ENCODE measurements at places on chromosomes 3 and 15.

- no peak for DNase-seq
Observed at GRCh38 chr15:45849136-45849535, 214.3 kb downstream of the SQOR start.

GRCh38 chr3:45173776-45174175 lies 27.6 kb upstream of the CDCP1 start:
- no peak for DNase-seq

DNA sequence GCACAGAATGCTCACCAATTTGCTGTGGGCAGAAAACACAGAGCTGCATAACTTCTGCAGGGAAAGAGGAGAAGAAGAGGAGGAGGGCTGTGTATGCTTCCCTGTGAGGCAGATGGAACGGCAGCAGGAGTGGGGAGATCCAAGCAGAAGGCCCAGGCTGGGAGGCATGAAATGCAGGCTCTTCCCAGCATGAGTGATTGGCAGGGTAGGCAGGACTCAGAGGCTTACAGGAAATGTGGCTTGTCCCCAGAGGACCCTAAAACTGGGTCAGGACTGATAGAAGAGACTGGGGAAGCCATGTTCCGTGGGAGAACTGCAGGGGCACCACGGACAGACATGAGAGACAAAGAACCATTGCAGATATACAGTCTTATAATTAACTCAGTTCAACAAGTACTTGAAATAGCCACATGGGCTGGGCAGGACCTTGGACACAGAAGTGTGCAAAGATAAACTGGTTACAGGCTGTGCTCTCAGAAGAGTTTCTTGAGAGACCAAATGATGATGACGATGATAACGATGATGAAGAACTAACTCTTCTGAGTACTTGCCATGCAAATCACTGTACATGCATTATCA lies 286.9 kb downstream of the EPHB1 start:
- no peak for DNase-seq

- no peak for DNase-seq
Observed at GRCh38 chr15:101049856-101050622, 130.9 kb downstream of the LRRK1 start.

- DNase-seq: peak; percentile 73
Observed at GRCh38 chr15:75347222-75348033, 589 bp downstream of the NEIL1 start.

DNA sequence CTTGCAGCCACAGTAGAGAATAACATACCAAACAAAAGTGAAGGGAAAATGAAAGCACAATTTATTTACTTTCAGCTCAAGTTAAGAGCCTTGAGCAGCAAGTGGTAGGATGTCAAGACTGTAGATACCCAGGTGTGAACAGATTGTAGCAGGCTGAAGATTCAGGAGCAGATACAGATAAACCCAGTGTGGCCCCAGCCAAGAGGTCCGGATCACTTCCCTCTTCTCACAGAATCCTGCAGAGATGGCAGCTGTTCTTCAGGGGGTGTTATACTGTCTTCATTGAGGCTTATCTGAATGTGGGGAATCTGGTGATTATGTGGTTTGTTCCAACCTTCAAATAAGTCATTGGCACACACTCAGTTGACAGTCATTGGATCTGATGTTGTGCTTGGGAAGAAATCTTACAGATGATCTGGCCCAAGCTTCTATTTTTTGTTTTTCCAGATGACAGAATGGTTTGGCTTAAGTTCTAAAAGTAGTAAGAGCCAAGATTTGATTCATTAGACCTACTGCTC lies 2.2 kb downstream of the STARD9 start:
- no peak for DNase-seq

DNA sequence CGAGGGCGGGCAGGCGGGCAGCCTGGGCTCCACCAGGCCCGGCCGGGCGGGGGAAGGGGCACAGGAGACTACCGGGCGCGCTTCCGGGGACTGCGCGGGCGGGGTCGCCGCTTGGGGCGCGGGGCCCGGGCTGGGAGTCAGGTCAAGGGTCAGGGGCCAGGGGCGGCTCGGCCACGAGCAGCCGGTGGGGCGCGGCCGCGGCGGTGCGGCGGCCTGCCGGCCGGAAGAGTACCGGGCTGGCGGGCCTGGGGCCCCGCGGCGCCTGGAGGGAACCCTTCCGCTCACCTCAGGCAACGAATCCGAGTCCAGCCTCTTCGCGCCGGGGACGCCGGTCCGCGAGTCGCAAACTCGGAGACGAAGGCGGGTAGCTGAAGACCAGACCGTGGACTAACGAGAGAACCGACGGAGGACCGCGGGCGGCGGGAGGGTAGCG lies 225 bp downstream of the RHOA start:
- DNase-seq: peak; percentile 61

GRCh38 chr15:69497667-69498066 lies 45.0 kb downstream of the RPLP1 start:
- no peak for DNase-seq

- DNase-seq: no peak
Observed at GRCh38 chr3:110349295-110349694, 722.3 kb upstream of the NECTIN3 start.

- no peak for DNase-seq
Observed at GRCh38 chr15:72415304-72415703, 17.2 kb downstream of the TMEM202 start.

DNA sequence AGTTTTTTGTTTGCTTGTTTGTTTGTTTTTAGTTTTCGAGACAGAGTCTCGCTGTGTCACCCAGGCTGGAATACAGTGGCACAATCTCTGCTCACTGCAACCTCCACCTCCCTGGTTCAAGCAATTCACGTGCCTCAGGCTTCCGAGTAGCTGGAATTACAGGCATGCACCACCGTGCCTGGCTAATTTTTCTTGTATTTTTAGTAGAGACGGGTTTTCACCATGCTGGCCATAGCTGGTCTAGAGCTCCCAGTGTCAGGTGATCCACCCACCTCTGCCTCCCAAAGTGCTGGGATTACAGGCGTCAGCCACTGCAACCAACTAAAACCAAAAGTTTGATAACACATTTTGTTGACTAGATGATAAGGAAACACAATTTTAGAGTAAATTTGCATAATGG lies 372.7 kb downstream of the FGF12 start:
- no peak for DNase-seq

DNA sequence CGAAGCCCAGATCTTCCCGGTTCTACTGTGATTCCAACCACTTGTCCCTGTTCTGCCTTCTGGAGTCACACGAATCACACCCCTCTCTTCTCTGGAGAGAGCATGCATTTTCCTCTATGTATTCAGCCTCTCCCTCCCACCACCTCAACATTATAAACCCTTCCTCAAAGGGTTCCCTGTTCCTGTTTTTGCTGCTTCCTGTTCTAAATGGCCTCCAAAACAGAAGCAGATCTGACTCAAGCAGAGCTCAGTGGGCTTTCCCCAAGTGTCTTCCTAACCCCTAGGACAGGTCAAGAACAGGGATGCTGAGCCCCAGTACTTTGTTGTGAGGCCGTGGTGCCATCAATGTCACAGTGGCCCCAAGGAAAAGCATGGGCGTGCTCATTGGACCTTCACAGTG lies 75.7 kb upstream of the ARNT2 start:
- DNase-seq: no peak

DNA sequence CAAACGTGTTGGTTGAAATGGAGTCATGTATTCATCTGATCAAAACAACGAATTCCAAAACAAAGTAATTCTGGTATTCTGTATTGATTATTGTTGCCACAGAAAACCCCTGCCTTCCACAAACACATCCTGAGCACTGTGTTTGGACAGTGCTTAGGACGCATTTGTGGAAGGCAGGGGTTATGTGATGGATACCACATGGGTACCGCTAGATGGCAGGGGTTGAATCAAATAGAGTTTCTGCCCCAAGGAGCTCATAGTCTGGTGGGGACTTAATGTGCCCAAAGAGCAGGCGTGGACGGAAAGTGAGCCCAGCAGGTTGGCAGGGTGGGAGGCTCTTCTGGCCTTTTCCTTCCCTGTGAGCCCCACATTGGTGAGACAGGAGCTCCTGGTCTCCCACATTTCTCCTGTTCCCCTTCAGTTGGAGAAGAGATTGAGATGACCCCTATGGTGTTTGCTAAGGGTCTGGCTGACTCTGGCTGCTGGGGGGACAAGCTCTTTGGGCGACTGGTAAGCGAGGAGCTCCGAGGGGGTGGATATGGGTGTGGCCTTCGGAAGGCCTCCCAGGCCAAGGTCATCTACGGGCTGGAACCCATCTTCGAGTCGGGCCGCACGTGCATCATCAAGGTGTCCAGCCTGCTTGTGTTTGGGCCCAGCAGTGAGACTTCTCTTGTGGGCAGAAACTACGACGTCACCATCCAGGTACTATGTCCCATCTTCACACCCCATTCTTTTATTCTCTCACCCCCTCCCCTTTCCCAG lies 22.1 kb upstream of the SLC28A1 start:
- DNase-seq: no peak

DNA sequence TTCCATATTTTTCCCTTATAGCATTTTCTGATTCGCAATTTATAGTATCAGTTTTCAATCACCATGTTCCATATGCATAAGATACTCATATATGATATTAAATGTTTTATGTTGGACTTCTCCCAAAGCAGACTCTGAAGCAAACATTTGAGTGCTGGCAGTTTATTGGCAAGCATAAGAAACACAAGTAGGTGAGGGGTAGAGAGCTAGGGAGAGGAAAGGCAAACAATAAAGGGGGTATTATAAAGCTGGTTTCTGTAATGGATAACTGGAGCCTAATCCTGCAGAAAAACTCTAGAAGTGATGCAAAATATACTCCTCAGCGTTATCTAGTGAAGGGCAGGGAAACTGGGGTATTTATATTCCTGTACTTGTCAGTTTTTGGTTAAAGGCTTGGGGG lies 491.5 kb upstream of the TGFBR2 start:
- no peak for DNase-seq

DNA sequence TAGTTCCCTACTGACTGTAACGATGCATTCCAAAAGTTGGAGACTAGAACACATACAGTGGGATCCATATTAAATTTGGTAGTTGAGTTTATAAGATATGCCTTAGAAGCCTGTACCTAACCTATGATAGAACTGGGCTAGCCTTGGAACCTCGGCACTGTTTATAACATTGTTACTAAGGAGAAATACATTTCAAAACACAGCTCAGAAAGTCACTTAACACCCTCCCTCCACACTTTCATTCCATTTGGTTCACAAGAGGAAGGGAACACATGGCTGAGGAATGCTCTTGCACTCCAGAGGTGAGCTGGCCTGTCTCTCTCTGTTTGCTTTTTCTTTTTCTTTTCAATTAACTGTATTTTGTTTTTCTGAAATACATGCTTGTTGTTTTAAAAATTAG lies 48.7 kb upstream of the TSC22D2 start:
- DNase-seq: no peak

GRCh38 chr3:37622999-37623883 lies 238.4 kb upstream of the CTDSPL start:
- no peak for DNase-seq
